ENCODE measurements at places on chromosomes 1 and 21.

- H3K4me3 ChIP-seq, result no peak overlapping the region
- H3K27ac ChIP-seq, result peak overlapping the region; percentile 73
- DNase-seq, result no peak
- peaks cover 2% of the 10 kb centered on the region for H3K27me3 ChIP-seq
- H3K4me1 ChIP-seq, result no peaks in the 10 kb centered on the region
- H3K36me3 ChIP-seq, result peaks cover 1% of the 10 kb centered on the region
These were observed 959 bp downstream of the AKR7A3 start for GRCh38 chr1:19287436-19288185.

DNA sequence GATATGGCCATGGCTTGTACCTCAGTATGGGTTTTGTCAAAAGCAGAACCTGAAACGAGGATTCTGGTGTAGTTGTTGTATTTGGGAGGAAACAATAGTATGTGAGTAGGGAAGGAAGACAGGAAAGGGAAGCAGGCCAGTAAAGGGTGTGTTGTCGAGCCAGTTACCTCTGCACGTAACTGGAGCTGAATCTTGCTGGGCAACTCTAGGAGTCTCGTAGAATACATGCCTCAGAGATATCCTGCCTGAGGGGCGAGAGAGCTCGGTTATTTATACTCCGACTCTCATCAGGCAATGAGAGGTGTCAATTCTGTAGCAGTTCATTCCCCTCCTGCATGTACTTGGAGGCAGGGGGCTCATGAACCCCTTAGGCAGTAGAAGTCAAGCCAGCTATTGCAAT is 45.9 kb upstream of the KIF26B start:
- H3K36me3 ChIP-seq, result no peaks in the 10 kb centered on the region
- no peak for DNase-seq
- H3K27ac ChIP-seq, result no peak overlapping the region
- no peaks in the 10 kb centered on the region for H3K4me1 ChIP-seq
- H3K4me3 ChIP-seq, result no peak overlapping the region
- H3K27me3 ChIP-seq, result no peaks in the 10 kb centered on the region

GRCh38 chr21:44919111-44919912 is 1.4 kb downstream of the ITGB2 start:
- DNase-seq, result no peak
- peak overlapping the region; percentile 93 for H3K27ac ChIP-seq
- H3K4me1 ChIP-seq, result peaks cover 86% of the 10 kb centered on the region
- H3K27me3 ChIP-seq, result no peaks in the 10 kb centered on the region
- peaks cover 33% of the 10 kb centered on the region for H3K36me3 ChIP-seq
- H3K4me3 ChIP-seq, result peak overlapping the region; percentile 99

DNA sequence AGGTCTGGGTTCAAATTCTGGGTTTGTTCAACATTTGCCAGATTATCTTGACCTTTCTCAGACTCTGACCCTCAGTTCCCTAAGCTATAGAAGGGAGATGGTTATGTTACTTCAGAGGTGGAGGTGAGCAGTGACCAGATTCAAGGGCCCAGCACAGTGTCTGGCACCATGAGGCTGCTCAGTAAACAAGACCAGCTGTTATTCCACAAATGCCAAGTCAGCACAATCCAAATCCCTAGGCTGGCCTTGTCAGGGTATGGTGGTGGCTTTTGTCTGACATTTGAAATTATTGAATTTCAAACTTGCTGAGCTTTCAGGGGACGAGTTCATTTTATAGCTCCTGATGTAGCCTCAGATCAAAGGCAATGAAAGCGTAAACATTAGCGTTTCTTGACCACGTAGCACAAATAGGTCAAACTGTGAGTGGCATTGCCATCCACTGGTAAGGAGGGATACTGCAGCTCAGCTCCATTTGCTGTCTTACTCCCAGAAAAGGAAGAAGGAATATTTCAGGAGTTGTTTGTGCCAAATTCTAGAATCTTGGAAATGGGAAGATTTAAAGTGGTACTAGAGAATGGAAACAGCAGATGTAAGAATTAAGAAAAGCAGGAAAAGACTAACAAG is 94.3 kb upstream of the EDN2 start:
- H3K27me3 ChIP-seq, result no peaks in the 10 kb centered on the region
- peaks cover 70% of the 10 kb centered on the region for H3K36me3 ChIP-seq
- H3K27ac ChIP-seq, result peak overlapping the region; percentile 63
- no peak overlapping the region for H3K4me3 ChIP-seq
- DNase-seq, result no peak

DNA sequence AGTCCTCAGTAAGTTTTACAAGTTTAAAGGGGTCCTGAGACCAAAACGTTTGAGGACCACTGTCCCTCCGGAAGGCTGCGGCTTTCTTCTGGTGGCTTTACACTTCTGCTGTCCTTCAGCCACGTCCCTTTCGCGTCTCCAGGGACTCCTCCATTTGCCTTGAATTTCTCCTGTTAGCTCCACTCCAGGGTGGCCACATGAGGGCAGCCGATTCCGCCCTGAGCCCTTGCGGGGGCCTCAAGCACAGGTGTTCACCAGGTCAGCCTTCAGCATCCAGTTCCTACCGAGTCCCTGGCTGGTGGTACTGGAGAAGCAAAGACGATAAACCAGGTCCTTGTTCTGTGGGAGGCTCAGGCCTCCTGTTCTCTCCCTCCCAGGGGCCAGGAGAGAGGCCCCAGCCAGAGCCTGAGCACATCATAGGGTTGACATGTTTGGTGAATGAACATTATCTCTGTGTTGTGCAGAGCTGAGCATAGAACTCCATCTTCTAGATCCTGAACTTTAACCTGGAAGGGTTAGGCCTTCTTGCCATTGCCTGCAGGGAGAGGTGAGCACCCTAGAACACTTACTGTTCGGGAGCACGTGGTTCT is 27.4 kb upstream of the COQ8A start:
- no peak for DNase-seq
- H3K36me3 ChIP-seq, result peaks cover 8% of the 10 kb centered on the region
- no peaks in the 10 kb centered on the region for H3K27me3 ChIP-seq

DNA sequence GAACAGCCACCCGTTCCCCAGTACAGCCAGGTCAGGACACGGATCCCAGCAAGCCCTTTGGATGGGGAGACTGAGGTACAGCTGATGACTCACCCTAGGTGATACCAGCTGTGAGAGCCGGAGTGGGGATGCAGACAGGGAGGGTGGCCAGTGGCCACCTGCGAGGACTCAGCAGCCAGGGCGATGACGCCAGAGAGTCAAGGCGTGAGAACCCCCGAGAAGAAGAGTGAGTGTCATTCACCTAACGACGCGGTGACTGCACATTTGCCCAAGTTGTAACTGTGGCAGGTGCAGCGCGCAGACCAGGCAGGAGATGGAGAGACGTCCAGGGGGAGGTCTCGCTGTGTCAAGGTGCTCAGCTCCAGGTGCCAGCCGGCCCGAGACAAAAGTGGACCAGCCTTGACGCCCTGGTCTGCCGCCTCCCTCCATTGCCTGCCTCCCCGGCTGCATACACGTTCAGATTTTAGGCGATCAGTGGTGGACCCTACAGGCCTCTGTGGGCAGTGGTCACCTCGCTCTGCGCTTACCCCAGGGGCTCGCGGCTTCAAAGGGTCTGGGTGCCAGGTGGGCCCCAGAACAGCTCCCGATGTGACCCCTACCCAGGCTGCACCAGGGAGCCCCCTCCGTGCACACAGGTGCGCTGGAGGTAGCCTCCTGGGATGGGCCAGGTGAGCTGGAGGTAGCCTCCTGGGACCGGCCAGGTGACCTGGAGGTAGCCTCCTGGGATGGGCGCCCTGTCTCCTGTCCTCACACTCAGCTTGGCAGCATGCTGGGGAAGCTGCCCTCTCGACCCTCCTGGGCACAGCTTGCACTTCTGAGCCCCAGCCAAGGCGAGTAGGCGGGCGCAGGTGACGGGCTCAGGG is 11.9 kb downstream of the LRRC3 start:
- DNase-seq, result no peak
- no peak overlapping the region for H3K27ac ChIP-seq
- no peak overlapping the region for H3K4me3 ChIP-seq
- no peaks in the 10 kb centered on the region for H3K4me1 ChIP-seq

DNA sequence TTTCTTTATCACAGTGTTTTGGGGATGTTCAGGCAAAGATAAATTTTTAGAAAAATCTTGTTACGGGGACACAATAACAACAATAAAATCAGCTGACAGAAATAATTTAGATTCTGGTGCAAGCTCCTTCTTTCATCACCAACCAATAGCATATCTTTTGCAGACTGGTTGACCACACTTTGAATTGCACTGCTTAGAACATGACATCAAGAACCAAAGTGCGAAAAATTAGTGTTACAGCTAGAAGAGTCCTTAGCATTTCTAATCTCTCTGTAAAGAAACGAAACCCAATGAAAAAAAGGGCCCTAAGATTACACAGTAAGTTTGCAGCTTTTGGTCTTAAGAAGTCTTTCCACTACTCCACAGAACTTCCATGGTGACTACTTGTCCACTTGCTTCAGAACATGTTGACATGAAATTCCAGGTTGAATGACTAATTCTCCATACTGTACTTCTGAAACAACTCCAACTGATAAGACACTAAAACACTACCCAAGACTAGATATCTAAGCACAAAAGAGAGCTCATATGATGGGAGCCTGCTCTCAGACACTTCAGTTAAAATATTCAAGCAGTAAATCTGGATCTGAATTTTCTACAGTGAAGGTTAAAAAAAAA is 31.3 kb downstream of the XKR8 start:
- no peak for DNase-seq
- H3K4me1 ChIP-seq, result peaks cover 44% of the 10 kb centered on the region
- H3K27me3 ChIP-seq, result no peaks in the 10 kb centered on the region
- peak overlapping the region; percentile 57 for H3K27ac ChIP-seq
- peaks cover 46% of the 10 kb centered on the region for H3K36me3 ChIP-seq
- no peak overlapping the region for H3K4me3 ChIP-seq

GRCh38 chr1:95542936-95543335 is 308.9 kb downstream of the RWDD3 start:
- H3K4me3 ChIP-seq, result no peak overlapping the region
- no peak for DNase-seq
- H3K27ac ChIP-seq, result no peak overlapping the region
- no peaks in the 10 kb centered on the region for H3K4me1 ChIP-seq
- H3K27me3 ChIP-seq, result no peaks in the 10 kb centered on the region
- H3K36me3 ChIP-seq, result no peaks in the 10 kb centered on the region

- H3K27me3 ChIP-seq, result no peaks in the 10 kb centered on the region
- H3K27ac ChIP-seq, result no peak overlapping the region
- H3K4me3 ChIP-seq, result no peak overlapping the region
- no peaks in the 10 kb centered on the region for H3K4me1 ChIP-seq
- no peaks in the 10 kb centered on the region for H3K36me3 ChIP-seq
- DNase-seq, result no peak
These were observed 77.7 kb downstream of the CC2D1B start for GRCh38 chr1:52288286-52288685.

DNA sequence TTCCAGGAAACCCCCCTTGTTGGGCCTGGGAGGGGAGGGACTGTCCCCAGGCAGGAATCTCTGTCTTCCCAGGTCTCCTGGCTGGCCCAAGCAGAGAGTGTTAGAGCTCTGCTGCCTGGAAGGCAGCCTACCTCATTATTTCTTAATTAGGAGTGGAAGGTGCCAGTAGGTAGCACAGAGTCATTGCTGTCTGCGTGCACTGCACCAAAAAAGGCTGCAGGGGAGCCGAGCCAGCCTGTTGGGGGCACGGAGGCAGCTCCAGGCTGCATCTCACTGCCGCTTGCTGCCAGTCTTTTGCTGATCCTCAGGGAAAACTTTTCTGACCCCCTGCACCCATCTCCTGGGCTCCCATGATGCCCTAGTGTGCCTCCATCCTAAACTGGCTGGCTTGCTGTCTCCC is 58.1 kb downstream of the LRRN2 start:
- no peaks in the 10 kb centered on the region for H3K36me3 ChIP-seq
- H3K4me1 ChIP-seq, result no peaks in the 10 kb centered on the region
- DNase-seq, result no peak
- H3K27me3 ChIP-seq, result peaks cover 10% of the 10 kb centered on the region
